ENCODE measurements at places on chromosomes 3 and 15.

GRCh38 chr3:181782306-181782954 lies 70.7 kb downstream of the SOX2 start:
- no peak for DNase-seq

- no peak for DNase-seq
These were observed 2.4 kb upstream of the PPP1R14D start for GRCh38 chr15:40830884-40831283.

- DNase-seq: peak; percentile 19
These were observed 468.7 kb upstream of the RGMA start for GRCh38 chr15:93557696-93558095.

DNA sequence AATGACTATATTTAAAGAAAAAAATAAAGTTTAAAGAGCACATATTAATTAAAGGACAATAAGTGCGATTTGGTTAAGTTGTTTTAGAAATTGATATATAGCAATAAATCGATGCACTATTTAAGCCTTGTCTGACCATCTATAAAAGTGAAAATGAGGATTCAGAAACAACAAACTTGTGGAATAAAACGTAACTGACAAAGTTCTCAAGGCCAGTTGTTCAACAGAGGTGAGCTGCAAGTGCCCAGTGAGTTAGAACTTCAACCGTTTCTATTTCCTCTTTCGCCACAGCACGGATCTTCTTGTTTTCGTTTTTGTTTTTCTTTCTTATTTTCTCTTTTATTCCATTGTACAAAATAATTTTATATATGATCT lies 724.9 kb upstream of the ARRDC4 start:
- no peak for DNase-seq

- no peak for DNase-seq
These were observed 6.2 kb downstream of the HHLA2 start for GRCh38 chr3:108302570-108302969.

DNA sequence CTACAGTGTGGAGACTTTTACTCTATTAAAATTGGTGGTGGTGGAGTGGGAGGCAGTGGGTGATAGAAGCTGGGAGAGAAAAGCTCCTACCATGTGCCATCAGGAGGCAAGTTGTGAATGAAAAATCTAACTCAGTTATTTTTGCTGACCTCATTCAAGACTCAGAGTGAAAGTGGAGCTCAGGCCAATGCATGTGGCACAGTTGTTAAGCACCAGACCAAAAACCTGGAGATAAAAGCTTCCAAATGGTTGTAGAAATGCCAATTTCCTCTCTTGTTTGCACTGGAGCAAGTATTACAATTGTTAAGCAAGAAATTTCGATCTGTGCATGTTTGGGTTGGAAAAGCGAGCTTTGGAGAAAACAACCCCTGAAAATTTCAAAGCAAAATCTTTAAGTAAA lies 81.5 kb upstream of the PRICKLE2 start:
- no peak for DNase-seq

DNA sequence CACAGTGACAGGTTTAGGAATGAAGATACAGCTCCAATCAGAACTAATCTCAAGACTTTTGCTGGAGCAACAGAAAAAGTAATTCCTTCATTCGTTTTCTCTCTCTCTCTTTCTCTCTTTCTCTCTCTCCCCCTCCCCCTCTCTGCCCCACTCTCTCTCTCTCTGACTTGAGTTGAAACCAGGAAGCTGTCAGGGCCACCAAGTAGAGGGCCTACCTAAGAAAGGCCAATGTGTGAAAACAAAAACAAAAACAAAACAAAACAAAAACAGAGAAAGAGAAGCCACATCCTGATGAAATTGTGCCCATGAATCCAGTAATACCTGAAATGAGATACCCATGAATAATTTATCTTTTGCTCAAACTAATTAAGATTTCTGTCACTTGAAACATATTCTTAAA lies 72.9 kb downstream of the ATP8B4 start:
- no peak for DNase-seq

GRCh38 chr3:182644013-182644412 lies 149.3 kb upstream of the ATP11B start:
- no peak for DNase-seq

- DNase-seq: no peak
These were observed 112.9 kb downstream of the SEC22A start for GRCh38 chr3:123314359-123315270.

DNA sequence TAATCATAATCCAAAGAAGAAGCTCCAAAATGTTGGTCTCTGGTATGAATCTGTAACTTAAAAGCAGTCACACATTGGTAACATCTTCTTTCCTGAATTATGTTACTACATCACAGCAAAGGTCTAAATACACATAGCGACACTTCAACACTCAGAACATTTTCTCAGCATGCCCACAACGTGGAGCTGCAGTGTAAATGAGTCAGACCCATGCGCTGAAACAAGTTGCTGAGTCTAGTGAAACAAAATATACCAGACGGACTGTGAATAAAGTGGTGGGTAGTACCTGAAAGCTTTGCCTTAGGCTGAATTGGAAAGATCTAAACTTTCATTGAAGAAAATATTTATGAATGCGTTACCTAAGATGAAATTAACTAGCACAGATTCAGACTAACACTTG lies 33.2 kb upstream of the GOLGA8B start:
- DNase-seq: no peak

DNA sequence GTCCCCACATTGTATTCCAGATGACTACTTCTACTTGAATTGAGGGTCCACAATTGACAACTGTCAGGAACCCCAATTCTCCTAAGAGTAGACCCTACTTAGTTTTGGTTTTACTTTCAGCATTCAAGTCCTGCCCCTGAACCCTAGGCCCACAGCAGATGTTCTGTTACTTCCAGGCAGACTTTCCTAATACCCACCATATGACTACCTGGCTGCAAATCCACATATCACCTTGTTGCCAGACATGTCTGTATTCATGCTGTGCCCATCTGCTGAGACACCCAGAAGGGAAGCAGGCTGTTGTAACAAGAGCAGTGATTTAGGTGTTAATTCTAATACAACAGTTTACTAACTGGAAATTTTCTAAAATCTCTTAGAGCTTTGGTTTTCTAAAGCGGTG lies 235.1 kb upstream of the CCDC54 start:
- no peak for DNase-seq

- no peak for DNase-seq
These were observed 305.8 kb downstream of the ARPP21 start for GRCh38 chr3:35944926-35945710.

- no peak for DNase-seq
These were observed 3.5 kb downstream of the TNFSF10 start for GRCh38 chr3:172519740-172520139.

GRCh38 chr3:35664460-35664919 lies 25.2 kb downstream of the ARPP21 start:
- peak; percentile 97 for DNase-seq

DNA sequence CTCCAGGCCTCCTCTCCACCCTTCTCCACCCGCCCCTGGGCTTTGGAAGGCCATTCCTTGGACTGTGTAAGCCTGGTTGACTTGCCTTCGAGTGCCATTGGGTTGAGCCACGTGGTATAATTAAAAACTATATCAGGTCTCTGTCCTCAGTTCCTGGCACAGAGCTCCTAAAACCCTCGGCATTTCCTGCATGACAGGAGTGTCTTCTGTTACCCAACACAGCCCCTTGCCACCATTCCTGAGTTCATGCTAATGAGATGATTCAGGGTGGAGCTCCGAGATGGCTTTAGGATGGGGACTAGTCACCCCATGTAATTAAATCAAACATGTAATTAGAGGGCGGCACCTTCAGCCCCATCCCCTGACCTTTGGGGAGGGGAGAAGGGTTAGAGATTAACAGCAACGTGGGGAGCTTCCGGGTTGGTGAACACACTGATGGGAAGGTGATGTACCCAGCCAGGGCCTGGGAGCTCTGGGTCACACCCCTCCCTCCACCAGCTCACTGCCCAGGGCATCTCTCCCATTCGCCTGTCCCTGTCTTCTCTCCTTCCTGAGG lies 256.4 kb downstream of the FAM43A start:
- no peak for DNase-seq

All from Jurkat, Clone E6-1 (cell line).